ENCODE measurements at places on chromosomes 13 and 19.

- DNase-seq: no peak
Observed at GRCh38 chr13:53110614-53111013, 82.0 kb downstream of the OLFM4 start.

GRCh38 chr19:18469069-18469846 is 31.3 kb upstream of the ISYNA1 start:
- DNase-seq: peak; percentile 82

DNA sequence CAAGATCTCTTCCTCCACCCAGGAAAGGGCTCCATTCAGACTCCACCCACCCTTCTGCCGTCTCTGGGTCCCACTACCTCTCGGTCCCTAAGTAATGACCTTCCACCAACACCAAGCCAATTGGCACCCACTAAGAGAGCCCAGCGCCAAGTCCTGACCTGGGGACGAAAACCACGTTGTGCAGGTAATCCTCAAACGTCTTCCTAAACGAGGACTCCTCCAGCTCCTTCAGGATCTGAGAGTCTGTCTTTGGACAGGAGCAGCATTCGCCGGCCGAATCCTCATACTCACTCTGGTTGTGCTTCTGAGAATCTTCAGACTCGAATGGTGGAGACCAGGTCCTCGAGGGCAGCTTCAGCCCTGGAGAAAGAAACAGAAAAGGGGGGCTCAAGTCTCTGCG is 83.1 kb downstream of the ZNF557 start:
- no peak for DNase-seq

DNA sequence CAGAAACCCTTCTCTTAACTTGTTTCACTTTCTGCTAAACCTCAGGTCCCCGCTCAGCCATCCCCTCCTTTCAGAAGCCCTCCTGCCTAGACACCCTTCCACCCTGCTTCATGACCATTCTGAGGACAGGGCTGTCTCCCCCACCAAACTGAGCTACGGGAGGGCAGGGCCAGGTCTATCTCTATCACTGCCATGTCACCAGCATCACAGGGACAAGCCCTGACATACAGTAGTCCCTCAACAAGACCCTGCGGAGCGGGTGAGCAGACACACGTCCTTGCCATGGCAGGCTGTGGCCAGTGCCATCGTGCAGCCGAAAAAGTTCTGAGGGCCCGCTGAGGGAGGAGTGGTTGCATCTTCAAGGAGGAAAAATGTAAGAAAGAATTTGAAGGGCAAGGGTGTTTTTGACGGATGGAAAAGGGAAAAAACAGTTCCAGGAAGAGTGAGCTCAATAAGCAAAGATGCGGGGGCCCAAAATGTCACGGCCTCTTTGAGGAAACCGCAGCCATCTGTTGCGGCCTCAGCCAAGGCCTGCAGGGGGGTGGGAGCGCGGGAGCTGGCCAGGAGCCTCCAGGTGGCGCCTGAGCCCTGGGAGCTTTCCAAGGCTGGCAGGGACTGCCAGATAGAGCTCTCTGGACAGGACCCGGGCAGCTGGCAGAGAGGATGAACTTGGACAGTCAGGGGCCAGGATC is 8.1 kb downstream of the PTGIR start:
- DNase-seq: peak; percentile 76

- DNase-seq: no peak
Observed at GRCh38 chr13:69947582-69947981, 160.0 kb upstream of the ATXN8OS start.

- no peak for DNase-seq
Observed at GRCh38 chr13:71054358-71054757, 812.6 kb downstream of the DACH1 start.

- no peak for DNase-seq
Observed at GRCh38 chr13:104975272-104975671, 1560.2 kb downstream of the EFNB2 start.

- DNase-seq: no peak
Observed at GRCh38 chr19:38683393-38684077, 36.1 kb downstream of the ACTN4 start.

DNA sequence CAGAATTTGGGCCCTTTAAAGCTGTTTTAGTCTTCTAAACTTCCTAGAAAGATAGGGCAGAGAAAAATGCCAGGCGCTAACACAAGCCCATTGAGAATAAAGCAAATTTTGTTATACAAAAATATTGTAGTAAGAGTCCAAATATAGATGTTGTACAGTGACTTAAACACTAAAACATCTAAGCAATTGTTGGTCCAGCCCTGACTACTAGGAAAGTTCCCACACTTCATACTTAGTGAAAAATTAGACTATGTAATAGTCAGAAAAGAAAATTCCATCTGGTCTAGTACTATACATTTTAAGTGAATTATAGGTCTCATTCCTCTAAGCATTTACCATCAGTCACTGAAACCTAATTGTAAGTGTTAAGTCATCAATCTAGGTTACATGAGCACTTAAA is 1518.3 kb upstream of the SLC10A2 start:
- no peak for DNase-seq

DNA sequence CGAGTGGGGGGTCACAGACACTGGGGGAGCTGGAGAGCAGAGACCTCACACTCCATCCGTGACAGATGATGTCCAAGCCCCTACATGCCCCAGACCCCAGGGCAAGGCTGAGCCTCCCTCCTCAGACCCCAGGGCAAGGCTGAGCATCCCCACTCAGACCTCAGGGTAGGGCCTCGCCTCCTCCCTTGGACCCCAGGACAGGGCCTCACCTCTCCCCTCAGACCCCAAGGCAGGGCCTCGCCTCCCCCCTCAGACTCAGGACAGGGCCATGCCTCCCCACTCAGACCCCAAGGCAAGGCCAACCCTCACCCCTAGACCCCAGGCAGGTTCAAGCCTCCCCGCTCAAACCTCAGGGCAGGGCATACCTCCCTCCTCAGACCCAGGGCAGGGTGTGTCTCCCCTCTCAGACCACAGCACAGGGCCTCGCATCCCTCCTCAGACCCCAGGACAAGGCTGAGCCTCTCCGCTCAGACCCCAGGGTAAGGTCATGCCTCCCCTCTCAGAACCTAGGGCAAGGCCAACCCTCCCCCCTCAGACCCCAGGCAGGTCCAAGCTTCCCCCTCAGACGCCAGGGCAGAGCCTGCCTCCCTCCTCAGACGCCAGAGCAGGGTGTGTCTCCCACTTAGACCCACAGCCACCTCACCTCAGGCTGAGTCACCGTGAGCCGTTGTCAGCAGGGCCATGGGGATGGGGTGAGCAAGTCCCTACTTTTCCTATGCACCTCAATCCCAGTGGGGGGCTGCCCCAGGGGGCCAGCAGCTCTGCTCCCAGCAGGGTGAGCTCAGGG is 1.7 kb upstream of the S1PR4 start:
- peak; percentile 45 for DNase-seq

- no peak for DNase-seq
Observed at GRCh38 chr13:112782429-112783010, 92.7 kb downstream of the ATP11A start.

DNA sequence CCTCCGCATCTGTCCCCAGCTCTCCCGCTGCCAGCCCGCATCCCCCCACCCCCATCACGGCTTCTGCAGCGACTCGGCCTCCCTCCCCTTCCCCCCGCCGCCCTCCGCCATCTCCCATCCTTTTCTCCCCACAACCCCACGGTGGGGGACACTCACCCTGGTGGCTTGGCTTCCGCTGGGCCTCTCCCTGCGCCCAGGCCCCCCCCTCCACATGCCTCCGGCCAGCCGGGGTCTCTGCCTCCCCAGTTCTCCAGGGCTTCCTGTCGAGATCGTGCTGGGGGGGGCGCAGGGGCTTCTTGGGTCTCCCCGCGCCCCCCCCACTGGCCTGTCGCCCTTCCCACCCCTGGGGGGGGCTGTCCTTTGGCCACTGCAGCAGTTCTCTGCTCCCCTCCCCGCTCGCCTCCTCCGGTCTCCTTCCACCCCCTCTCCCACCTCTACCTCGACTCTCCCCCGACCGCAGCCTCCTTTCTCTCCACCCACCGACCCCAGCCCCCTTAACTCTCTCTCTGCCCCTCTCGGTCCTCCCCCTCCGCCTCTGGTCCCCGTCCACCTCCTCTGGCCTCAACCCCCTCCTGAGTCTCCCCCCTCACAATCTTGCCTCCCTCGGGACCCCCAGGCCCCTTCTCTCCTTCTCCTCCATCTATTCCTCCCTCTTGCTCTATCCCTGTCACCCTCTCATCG is 17.1 kb downstream of the LRRC4B start:
- peak; percentile 51 for DNase-seq

DNA sequence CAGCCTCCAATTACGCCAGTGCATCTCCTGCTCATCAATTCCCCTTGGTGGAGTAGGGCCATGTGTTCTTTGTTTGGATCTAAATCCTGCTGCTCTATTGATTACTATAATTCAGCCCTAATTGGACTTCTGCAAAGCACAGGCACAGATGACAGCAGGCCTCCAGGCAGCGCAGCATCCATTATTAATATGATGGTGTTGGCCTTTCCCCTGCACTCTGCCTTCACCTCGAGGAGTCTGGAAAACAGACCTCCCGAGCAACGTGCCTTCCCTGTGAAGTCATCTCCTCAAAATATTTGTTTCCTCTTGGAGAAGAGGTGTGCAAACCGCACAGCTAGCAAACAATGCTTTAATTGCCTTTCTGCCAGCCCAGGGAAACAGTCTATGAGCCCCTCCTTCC is 92.5 kb downstream of the UQCRFS1 start:
- DNase-seq: no peak

GRCh38 chr19:10168386-10168948 is 26.3 kb downstream of the DNMT1 start:
- no peak for DNase-seq

GRCh38 chr13:64556376-64556775 is 2673.8 kb downstream of the PCDH9 start:
- no peak for DNase-seq

DNA sequence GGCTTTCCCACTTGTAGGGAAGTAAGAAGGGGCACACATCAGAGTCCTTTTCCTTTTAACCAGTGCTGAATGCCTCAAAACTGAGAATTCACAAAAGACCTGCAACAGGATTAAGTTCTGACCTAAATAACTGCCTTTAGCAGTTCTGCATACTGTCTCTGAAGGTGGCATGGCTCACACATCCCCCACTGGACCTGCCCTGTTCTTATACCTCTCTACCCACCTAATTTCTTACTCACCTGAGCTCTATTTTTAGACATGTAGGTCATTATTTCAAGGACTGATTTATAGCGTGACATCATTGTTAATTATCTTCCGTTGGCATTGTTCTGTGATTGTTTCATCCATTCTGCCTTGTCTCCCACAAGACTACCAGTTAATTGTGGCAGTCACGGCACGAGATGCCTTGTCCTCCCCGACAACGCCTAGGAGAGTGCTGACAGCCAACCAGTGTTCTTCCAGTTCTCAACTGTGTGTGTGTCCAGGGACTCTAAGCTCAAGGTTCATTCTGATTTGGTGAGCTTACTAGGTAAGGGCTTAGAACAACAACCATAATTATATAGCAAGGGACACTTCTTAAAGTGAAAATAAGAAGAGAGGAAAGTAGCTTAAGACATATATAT is 27.1 kb upstream of the UBL3 start:
- no peak for DNase-seq

DNA sequence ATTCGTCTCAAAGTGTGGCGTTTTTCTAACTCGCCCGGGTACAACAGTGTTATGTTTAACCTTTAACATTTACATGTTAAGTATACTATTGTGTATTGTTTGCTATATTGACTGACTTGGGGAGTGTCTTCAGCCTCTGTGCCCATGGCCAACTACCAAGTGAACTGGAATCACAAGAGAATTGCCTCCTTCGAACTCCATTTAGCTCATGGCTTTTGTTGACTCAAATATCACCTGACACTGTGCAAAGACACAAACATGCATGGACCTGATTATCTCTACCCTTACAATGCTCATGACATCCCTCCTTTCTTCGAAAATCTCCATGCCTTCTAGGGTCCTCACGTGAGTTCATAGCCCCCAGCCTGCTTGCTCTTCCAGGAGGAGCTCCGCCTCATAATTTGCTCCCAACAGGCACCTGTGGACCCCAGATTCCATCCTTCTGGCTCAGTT is 704 bp downstream of the ZNF814 start:
- DNase-seq: no peak

- DNase-seq: no peak
Observed at GRCh38 chr19:58227964-58228584, 640 bp upstream of the ZNF544 start.

DNA sequence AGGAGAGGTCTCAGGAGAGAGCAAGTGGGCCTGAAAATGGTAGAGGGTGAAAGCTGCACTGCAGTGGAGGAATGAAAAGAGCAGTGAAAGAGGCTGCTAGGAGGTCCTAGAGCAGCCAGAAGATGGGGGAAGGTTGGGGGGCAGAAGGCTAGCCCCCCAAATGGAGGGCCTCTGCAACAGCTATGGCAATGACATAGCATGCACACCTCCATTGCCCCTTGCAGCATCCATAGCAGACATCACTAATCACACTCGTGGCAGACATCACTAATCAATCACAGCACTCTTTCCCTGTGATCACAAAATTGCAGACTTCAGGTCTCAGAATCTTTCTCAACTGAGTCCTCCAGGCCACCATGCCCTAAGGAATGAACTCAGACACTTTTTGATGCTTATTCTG is 21.9 kb downstream of the CCL25 start:
- no peak for DNase-seq

DNA sequence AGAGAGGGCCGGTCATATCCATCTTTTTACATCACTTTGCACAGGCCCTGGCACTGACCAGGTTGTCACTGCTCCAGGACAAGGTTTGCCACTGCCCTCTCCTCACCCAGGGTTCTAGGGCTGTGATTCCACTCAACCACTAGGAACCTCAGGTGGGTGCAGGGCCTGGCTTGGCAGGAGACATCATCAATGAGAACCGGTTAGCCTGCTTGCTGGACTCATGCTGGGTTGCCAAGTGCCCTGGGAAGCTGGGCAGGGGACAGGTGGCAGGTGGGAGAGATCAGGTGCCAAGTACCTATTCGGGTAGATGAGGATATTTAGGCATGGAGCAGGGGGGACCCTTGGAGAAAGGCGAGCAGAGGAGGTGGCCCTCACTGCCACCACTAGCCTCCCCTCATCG is 4.2 kb upstream of the CERS4 start:
- no peak for DNase-seq

- DNase-seq: no peak
Observed at GRCh38 chr13:68808456-68808855, 1299.2 kb upstream of the ATXN8OS start.

DNA sequence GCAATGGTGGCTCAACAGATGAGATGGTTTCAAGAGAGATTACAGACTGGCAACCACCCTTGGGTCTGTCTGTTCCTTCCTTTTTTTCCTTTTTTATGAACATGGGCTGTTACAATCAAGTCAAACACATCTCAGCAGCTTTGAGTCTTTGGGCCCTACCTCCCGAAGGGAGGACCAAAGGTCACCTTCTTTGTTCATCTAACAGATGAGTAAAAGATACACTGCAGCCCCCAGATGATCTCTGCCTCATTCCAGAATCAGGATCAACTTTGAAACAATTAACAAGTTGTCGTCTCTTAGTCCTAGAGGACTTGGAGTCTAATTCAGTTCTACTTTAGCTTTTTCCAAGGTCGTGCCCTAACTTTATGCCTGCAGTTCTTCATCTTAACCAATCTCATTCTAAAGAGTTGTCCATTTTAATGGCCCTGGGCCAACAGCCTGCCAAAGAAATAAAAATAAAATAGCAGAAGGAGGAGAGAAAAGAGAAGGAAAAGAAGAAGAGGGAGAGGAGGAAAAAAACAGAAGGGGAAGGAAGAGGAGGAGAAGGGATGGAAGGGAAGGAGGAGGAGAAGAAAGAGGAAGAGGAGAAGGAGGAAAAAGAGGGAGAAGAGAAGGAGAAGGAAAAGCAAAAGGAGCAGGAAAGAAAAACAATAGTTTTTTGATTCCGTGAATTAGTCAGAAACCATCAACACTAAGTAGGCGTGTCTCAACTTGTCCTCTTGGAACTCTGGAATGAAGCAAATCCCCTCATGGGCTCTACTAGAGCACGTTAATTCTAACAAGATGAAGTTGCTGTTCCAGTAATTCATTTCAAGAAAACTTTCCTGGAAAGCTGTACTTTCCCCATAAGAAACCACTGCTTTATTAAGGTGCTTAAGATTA is 281.2 kb downstream of the FOXO1 start:
- no peak for DNase-seq

Data from ecto neural progenitor cell (in vitro differentiated cells).